ENCODE measurements at places on chromosomes 3 and 15.
A peak's percentile ranks its signal among the peaks of the same experiment; 100 is the strongest.

DNA sequence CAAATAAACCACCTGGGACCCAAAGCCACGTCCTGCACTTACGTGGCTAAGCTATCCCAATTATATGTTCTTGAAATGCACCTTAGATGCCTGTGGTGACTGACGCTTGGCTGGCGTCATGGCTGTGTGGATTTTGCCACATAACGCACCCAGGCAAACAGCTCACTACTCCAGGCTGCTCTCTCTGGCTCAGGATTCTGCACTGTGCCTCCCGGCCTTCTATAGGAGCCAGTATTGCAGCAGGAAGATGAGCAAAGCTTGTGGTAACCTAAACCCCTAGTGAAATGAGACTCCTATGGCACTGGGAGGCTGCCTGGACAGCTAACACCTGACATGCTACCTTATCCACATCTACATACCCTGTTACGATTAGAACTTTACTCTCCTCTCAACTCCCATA lies 179.3 kb downstream of the THRB start:
- no peak for DNase-seq

GRCh38 chr15:89361451-89362202 lies 27.0 kb upstream of the POLG start:
- peak; percentile 61 for DNase-seq

DNA sequence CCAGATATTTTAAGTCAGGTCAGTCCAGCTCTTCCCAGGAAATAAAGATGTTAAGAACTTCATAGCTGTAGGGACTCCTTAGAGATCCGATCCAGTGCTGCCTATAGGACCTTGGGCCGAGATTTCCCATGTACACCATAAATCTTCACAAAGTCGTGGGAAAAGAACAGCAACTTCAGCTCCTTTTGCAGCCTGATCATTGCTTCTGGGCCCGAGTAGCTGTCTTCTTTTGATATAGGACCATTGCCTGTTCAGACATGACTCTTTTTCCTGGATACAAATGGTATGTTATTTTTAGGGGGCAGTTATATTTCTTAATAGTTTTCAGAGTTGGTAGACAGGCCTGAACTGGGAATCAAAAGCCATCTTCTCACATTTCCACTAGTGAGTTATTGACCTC lies 20.5 kb downstream of the IL1RAP start:
- DNase-seq, result no peak

GRCh38 chr3:17664923-17665322 lies 77.5 kb downstream of the TBC1D5 start:
- DNase-seq, result no peak

DNA sequence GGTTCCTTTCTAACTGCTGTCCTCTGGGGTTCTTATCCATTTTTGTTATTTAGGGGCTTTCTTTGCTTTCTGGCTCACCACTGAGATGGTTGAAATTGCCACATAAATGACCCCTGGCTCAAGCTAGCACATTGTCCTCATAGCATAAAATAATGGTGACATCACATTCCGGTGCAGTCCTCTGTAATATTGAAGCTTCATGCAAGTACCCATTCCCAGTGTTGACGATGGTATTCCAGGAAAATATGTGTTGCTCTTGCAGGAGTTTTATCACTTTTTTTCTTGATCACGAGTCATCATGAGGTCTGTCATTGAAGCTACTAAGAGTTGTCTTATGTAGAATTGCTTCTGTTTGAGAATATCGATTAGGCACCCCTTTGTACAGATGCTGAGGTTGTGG lies 56.1 kb downstream of the CRTC3 start:
- DNase-seq, result no peak

- no peak for DNase-seq
Measured at GRCh38 chr3:148087601-148088371, 609.9 kb upstream of the AGTR1 start.

DNA sequence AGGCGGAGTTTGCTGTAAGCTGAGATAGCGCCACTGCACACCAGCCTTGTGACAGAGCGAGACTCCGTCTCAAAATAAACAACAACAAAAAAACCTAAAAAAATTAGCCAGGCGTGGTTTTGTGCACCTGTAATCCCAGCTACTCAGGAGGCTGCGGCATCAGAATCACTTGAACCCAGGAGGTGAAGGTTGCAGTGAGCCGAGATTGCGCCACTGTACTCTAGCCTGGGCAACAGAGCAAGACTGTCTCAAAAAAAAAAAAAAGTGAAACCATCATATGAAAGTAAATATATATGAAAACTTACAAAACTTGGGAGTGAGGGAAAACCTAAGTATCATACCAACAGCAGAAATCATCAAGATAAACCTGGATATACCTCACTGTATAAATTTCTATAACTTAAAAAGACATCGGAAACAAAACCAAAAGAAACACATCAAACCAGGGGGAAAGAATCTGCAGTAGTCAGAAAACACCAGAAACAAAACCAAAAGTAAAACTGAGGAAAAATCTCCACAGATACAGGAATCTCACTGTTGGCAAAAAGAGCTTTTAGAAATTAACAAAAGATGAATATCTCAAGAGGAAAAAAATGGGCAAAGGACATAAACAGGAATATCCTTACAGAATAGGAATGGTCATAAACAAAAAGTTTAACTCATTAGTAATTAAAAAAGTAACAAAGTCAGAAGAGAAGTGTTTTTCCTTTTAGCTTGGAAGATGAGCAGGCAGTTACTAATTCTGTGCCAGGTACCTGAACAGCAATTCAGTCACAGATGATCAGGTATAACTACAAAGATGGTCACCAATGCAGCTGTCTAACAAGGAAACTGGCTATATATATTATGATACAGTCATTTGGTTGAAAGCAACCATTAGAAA lies 41.3 kb downstream of the ETV5 start:
- no peak for DNase-seq

DNA sequence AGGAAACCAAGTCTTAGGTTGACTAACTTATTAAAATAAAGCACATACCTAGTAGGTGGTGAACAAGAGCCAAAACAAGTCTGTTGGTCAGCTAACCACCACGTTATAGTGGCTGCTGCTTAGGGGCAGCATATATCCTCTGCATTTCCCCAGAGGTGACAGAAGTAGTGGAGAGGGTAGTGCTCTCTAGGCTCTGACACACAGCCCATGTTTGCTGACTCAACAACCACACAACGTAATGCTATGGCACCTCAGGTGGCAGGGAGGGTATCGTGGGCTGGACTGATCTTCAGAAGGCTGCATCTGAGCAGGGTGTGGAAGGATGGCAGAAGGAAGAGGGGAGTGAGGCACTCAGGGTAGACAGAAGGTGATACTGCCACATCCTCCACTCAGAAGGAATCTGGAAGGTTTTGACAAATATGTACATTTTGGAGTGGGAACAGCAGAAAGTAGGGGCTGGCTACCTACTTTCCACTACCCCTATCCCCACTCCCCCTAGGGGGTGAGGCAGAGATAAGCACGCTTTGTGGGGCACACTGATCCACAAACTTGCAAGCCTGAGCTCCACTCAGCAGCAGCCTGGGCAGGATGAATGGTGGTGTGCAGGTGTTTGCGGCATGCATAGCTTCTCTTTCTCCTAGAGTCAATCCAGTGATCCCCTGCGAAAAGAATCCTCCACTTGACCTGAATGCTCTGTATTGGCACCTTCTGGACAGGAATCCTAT lies 178.1 kb downstream of the RORA start:
- no peak for DNase-seq

DNA sequence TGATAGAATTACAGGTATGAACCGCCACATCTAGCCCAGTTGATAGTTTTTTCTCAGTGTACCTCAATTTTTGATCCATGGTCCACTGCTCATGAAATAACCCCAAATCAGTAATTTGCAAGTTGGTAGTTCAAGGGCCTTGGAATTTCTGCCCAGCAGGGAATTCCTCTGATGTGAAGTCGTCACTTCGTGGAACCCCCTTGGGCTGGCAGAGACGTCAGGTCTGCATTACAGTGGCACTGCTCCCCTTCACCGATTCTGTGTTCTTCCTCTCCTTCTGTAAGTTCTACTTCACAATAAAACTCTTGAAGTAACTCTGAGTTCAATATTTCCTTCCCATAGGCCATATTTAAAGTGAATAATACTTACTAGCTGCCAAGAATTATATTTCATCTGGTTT lies 881.0 kb downstream of the OTOL1 start:
- DNase-seq, result no peak

DNA sequence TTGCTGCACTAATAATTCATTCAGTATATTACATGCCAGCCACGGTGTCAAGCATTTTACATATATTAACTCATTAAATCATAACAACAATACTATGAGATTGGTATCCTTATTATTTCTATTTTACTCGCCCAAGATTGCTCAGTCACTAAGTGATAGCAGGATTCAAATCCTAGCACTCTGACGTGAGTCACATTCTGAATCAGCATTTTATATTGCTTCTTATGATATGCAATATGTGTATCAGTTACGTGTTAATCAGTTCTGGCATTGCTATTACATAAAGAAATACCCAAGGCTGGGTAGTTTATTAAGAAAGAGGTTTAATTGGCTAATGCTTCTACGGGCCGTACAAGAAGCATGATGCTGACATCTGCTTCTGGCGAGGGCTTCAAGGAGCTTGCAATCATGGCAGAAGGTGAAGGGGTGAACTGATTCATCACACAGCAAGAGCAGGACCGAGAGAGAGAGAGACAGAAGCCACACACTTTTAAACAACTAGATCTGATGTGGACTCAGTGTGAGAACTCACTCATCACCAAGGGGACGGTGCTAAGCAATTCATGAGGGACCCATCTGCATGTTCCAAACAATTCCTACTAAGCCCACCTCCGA lies 166.5 kb upstream of the TMCO5A start:
- no peak for DNase-seq

GRCh38 chr15:34341381-34342212 lies 1.3 kb downstream of the NOP10 start:
- DNase-seq, result no peak

DNA sequence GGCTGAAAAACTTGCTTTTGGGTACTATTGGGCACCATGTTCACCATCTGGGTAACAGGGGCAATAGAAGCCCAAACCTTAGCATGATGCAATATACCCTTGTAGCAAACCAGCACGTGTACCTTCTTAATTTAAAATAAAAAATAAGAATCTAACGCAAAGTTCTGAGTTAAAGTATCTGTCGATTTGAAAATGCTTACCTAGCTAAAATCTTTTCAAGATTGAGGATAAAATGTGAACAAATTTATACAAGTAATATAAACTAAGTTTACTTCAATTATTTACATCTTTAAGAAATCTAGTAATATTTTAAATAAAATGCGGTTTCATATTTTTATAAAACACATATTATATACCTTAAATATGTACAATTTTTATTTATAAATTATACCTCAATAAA lies 38.1 kb upstream of the IGF2BP2 start:
- DNase-seq, result no peak

GRCh38 chr3:114899186-114899931 lies 247.7 kb downstream of the ZBTB20 start:
- DNase-seq, result no peak

DNA sequence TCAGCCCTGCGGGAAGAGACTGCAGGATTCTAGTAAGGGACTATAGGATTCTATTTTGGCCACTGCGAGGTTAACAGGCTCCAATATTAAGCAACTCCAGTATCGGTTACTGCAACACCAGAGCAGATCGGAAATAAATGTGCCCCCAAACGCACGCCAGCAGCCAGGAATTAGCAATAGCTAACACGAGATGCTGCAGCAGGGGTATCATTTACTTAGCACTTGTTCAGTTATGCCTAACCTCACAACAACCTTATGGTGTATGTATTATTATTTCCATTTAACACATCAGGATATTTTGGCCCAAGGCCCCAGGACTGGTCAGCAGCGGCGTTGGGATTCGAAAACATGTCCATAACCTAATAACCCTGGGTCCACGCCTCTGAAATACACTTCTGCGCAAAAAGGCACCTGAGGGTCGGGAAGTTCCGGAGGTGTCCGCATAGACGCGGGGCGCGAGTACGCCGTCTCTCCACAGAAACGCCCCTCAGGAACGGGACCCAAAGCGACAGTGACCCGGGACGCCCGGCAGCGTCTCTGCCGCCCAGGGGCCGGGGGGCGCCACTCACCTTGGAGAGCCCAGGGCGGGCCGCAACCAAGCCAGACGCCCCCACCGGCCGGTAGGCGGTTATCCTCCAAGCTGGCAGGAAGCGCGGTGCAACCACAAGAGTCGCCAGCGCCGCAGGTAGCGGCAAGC lies 681 bp downstream of the PIK3CB start:
- DNase-seq, result peak; percentile 61

DNA sequence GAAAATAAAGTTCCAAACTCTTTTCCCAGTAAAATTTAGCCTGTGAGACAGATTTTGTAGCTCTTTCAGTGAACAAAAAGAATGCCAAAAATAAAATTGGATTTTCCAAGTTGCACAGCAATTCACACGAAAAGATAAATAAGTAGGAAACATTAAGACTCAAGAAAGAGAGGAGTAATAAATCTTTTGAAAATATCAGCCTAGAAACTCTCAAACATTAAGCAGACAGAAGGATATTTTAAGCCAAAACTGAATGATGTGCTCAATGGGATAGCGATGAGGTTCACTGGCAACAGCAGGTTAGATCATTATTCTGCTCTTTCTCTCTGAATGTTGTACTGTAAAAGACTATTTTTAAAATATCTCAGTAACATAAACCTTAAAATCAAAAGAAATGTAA lies 115.0 kb downstream of the STAG1 start:
- DNase-seq, result no peak

- no peak for DNase-seq
Measured at GRCh38 chr3:174199696-174200095, 659.4 kb upstream of the NAALADL2 start.

DNA sequence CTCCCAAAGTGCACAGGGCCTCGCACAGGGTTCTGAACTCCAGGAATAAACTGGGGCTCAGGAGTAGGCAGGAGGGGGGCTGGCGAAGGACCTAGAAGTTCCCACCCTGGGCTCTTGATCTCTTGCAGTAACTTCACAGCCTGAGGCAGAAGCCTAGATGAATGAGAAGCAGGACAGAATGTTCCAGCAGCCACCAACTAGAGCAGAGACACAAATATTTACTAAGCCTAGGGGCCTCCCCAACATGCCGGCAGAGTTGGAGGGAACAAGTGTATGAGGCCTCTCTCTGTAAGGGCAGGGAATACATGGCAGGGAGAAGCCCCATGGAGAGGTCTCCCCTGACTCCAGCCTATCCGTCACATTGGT lies 25.3 kb upstream of the C15orf39 start:
- no peak for DNase-seq

GRCh38 chr3:149992416-149993058 lies 21.8 kb upstream of the PFN2 start:
- DNase-seq, result no peak

DNA sequence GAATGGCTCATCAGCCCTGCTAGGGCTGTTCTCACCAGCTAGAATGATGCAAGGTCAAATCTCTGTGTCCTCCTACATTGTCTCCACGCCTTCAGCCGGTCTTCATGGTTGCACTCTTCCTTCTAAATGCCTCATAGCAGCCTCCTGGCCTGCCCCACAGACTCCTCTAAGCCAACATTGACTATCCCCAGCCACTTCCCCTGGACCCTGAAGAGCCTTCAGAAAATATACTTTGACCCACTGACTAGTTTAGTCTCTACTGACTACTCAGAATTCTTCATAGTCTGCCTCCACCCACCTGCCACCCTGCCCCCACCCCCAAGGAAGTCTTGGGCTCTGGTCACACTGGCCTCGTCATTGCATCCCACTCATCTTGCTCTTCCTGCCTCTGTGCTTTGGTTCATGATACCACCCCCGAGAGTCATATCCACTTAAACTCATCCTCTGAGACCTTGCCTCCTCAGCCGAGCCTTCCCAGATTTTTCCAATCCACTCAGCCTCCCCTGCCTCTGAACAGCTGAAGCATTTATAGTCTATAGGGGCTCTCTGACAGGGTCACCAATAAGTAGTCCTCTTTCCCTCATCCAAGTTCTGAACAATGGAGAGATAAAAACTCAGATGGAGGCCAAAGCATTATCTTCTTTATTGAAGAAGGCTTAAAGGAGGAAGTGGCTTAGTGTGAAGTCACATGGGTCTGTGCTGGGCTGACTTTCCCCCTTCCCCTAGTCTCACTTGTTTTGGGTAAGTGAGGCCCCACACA lies 9.5 kb upstream of the DOCK3 start:
- DNase-seq, result no peak
